ENCODE measurements at places on chromosomes 2 and 18.

GRCh38 chr18:23350188-23350587 is 102.9 kb upstream of the RIOK3 start:
- no peak for DNase-seq

DNA sequence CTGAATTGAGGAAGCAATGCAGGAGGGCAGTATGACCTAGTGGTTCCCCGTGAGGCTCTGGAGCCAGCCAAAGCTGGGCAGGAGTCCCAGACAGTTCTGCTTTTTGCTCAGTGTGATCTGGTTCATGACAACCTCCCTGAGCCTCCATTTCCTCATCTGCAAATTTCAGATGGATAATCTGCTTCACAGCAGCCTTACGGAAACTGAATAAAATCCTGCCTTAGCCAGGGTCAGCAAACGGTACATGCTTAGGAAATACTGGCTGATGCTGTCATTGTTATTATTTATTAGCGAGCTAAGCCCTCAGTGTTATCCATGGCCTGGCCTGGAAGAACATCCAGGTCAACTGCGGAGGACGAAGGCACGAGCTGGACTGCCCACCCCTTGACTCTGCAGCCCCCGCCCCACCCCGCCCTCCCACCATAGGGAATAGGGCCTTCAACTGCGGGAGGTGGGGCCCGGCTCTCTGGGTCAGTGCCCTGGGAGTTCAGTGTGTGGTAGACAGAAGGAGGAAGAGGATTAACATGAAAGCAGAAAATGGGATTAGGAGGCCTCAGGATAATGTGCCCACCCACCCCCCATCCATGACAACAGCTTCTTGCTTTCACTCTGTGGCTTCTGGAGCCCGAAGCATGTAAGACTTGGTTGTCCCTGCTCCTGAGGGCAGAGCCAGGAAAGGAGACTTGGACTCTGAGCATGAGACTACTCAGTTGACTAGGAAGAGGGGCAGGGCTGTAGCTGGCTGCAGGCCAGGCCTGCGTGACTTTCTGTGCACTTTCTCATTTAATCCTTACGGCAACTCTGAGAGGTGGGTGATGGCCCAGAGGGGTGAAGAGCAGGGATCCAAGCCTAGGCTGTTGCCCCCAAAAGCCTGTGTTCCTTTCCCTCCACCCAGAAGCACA is 13.1 kb downstream of the PKDCC start:
- DNase-seq: no peak

DNA sequence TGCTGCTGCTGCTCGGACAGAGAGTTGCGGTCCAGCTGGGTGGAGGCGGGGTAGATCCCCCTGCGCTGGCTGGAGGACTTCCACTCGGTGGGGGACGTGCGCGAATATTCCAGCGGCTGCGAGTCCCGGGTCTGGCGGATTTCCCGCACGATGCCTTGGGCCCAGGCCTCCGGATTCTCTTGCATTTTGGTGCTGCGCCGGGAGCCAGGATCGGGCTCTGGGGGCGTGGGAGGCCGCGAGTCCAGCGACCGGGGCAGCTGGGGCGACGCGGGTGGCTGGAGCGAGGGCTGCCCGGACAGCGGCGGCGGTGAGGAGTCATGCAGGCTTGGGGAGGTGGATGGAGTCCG is 4.8 kb downstream of the NT5C1B start:
- DNase-seq: no peak

- no peak for DNase-seq
Observed at GRCh38 chr2:79714283-79714682, 201.4 kb downstream of the CTNNA2 start.

DNA sequence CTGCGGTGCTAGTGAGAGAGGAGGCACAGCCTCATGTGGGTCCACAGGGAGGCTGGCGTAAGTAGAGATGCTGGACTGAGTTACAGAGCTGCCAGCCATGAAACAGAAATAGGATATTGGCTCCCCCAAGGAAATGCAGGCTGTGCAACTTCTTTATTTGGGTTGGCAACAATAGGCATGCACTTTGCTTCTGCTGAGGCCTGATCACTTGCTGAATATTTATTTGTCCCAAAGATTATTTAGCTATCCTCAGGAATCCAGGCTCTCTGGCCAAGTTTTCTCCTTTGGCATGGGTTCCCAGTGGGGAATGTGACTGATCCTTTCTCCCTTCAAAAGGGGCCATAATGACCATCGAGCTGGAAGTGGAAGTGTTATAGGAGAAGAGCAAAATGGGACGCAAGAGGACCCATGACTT is 60.0 kb downstream of the MAPK4 start:
- DNase-seq: no peak

GRCh38 chr2:21650569-21650968 is 526.8 kb downstream of the TDRD15 start:
- no peak for DNase-seq

GRCh38 chr2:182597570-182598295 is 118.3 kb upstream of the DNAJC10 start:
- no peak for DNase-seq

DNA sequence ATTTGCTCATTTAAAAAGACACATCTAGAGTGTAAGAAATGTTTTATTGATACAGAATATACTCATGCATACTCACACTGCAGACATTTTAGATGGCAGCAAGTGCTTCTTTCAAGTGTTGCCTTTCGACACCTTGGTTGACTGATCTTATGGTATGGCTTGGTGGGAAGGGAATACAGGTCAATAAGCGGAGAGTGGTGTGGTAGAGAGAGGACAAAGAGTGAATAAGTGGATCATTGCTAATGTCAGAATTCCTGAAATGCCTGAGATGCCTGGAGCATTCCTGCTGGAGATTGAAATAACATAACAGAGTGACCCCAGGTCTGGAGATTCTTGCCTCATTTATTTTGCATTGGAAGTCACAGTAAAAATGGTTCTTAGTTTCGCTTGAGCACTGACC is 76.7 kb downstream of the RND3 start:
- DNase-seq: no peak

- DNase-seq: no peak
Observed at GRCh38 chr2:31474296-31474695, 59.8 kb upstream of the XDH start.

GRCh38 chr2:11540148-11540995 is 6.5 kb downstream of the GREB1 start:
- no peak for DNase-seq

- no peak for DNase-seq
Observed at GRCh38 chr2:67612576-67613042, 215.5 kb downstream of the ETAA1 start.

DNA sequence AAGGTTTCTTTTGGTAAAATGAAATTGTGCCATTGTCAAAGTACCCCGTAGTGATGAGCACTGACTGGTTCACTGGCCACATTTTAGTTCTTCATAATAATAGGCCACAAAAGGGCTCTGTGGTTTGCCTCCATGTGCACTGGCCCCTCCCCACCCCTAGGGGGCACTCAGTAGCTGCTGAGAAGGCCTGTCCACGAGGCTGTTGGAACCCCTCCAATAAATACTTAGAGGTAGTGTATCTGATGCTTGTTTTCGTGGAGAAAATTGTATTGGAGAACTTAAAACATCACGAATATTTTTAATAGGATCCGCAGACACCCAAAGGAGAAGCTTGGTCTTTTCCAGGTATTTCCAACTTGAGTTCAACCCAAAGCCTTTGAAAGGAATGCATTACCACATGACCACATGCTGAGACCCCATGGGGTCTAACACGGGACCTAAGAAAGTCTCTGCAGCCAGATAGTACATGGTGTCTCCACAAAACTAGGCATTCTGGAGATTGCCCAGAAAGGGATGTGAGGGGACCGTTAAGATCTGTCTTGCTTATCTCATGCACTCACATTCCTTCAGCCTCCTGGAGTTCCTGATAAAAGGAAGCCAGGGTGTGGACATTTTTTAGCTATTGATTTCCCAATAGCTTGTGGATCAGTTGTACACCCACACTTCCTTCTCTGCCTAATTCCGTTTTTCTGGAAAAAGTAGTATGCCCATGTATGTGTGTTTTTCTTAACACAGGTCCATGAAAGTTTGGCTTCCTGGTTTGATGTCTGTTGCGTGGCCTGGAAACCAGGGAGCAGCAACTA is 28.5 kb upstream of the NOSTRIN start:
- DNase-seq: no peak

DNA sequence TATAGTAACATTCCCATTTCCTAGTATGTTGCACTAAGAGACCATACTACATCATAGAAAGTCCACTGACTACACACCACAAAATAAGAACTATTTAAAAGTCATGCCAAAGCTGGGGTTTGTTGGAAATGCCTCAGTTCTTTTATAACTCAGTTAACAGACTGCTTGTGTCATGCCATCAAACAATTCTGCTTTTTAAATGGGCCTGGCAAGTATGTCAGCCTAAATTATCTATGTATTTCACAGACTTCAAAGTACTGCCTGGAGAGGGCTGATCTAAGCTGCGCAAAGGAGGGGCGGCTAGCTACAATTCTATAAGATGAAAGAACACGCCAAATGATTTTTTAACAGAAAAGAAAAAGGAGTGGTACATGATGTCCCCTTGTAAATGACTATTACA is 49.6 kb downstream of the FARSB start:
- DNase-seq: no peak

DNA sequence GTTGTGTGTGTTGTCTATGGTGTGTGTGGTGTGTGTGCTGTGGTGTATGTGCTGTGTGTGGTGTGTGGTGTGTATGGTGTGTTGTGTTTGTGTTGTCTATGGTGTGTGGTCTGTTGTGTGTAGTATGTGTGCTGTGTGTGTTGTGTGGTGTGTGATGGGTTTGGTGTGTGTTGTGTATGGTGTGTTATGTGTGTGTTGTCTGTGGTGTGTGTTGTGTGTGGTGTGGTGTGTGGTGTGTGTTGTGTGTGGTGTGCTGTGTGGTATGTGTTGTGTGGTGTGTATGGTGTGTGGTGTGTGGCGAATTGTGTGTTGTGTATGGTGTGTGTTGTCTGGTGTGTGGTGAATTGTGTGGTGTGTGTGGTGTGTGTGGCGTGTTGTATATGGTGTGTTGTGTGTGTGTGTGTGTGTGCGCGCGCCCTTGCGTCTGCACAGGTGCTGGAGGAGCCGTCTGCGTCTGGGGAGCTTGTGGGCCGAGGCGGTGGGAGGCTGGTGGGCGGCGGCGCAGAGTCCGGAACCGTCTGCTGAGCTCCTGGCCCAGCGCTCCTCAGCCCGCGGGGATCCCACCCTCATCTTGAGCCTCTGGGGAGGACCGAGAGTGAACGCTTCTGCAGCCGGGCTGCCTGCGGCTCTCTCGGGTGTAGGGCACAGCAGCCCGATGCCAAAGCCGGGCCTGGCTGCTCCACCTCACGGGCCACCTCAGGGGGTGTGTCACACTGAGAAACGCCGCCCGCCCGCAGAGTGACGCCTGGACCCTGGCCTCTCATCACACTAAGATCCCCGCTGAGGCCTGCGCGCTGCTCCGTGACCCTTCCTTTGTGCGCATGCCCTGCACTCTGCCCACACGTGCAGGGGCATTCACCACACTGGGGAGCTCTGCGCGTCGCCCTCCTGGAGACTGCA is 8.8 kb upstream of the ADI1 start:
- no peak for DNase-seq

All from stimulated activated naive CD4-positive, alpha-beta T cell (primary cell).